ENCODE measurements at places on chromosomes 12 and 14.

DNA sequence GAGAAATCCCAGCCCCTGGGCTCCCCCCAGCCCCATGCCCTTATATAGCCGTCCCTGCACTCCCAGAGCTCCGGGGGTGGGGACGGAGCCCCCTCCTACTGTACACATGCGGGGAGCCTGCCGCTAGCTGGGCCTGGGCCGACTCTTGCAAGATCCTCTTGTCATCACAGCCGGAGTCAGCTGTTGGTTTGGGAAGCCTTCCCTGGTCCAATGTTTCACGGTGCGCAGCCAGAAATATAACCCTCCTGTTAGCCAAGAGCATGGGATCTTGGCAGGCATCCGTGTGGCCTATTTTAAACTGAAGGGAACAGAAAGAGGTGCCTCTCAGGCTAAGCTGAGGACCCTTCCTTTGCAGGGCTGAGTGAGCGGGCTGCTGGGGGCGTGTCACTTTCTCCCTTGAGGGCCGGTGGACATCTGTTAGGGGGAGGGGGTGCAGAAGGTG is 175.3 kb downstream of the TSPAN9 start:
- no peak for DNase-seq

DNA sequence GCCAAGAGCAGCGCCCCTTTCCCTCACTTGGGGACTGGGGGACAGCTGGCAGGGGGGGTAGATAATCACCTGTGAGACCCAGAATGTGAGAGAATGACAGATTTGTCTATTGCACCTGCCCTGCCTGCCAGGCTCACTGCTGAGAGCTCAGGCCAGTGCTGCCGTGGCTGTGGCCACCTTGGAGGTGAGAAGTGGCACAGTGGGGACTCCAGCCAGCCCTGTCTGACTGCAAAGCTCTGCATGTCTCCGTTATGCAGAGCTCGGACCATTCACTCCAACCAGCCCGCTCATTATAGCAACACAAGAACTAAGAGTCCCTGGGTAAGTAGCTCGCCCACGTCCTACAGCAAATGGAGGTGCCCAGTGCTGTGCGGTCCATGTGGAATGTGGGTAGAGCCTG is 88.8 kb downstream of the DICER1 start:
- no peak for DNase-seq

DNA sequence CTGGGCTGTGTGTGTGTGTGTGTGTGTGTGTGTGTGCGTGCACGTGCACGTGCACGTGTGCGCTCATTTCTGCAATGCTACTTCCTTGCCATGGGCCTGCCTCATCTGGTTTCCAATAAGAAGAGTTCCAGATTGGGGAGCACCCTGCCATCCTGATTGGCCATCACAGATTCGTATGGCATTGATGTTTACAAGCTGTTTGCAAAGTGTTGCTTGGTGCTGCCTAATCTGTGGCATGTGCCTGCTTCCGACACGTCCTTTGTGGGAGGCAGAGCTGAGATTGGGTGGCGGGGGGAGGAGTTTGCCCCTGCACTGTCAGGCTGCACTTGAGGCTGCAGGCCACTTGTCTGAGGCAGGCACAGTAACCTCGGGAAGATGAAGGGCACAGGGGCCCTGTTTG is 39.2 kb downstream of the SAMD4A start:
- no peak for DNase-seq

- DNase-seq = no peak
Measured at GRCh38 chr14:28944605-28945004, 178.0 kb downstream of the FOXG1 start.

DNA sequence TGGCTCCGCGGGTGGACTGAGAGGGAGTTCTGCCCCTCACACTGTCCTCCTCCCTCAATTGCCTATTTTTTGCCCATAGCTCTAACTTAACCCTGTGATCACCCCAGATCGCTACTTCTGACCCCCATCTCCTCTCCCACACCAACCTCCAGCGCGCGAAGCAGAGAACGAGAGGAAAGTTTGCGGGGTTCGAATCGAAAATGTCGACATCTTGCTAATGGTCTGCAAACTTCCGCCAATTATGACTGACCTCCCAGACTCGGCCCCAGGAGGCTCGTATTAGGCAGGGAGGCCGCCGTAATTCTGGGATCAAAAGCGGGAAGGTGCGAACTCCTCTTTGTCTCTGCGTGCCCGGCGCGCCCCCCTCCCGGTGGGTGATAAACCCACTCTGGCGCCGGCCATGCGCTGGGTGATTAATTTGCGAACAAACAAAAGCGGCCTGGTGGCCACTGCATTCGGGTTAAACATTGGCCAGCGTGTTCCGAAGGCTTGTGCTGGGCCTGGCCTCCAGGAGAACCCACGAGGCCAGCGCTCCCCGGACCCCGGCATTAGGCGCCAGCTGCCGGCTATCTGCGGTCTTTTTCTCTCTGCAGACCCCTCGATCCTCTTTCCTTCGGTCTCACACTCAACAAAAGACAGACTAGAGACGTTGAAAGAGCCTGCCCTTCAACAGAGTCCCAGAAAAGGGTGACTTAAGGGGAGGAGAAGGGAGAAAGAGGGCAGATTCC is 3.0 kb upstream of the TBX3 start:
- no peak for DNase-seq

- no peak for DNase-seq
Measured at GRCh38 chr14:54594537-54594936, 27.6 kb downstream of the SAMD4A start.

DNA sequence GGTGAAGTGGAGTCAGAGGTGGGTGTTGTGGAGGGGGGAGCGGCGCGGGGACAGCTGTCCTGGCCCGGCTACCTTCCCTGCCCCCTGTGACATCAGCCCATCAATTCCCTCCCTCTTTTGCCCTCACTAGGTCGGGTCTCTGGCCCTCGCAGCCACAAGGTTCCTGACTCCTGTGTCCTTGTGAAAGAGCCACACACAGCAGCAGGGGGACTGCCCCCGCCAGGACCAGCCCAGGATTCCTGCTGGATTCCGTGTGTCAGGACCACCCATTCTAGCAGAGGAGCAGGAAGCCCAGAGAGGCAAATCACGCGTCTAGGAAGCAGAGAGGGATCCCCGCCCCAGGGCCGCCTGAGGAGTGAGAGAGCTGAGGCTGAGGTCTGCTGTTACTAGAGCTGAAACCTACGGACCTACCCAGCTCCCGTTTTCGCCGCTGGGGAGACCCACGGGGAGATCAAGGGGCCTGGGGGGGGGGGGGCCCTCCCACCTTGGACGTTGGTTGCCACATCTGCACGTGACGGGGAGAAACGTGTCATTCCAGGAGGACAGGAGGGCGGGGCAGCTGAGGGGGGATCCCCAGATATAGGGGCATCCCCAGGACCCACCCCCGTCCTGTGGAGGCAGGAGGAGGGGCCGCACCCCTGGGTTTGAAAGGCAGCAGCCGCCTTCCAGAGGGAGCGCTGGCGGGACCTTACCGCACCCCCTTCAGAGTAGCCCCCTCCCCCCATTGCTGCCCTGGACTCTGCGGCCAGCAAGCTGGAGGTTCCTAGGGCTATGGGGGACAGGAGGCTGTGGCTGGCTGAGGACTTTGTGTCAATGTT is 12.5 kb upstream of the INF2 start:
- DNase-seq = no peak

- no peak for DNase-seq
Measured at GRCh38 chr12:28172434-28173030, 17.7 kb upstream of the CCDC91 start.

DNA sequence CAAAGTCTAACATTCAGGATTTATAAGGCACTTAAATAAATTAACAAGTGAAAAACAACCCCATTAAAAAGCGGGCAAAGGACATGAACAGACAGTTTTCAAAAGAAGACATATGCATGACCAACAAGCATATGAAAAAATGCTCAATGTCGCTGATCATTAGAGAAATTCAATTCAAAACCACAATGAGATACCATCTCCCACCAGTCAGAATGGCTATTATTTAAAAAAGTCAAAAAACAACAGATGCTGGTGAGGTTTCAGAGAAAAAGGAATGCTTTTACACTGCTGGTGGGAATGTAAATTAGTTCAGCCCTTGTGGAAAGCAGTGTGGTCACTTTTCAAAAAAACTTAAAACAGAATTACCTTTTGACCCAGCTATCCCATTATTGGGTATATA is 60.7 kb upstream of the BDKRB2 start:
- DNase-seq = no peak

- DNase-seq = no peak
Measured at GRCh38 chr12:56602239-56602638, 27.9 kb downstream of the BAZ2A start.

DNA sequence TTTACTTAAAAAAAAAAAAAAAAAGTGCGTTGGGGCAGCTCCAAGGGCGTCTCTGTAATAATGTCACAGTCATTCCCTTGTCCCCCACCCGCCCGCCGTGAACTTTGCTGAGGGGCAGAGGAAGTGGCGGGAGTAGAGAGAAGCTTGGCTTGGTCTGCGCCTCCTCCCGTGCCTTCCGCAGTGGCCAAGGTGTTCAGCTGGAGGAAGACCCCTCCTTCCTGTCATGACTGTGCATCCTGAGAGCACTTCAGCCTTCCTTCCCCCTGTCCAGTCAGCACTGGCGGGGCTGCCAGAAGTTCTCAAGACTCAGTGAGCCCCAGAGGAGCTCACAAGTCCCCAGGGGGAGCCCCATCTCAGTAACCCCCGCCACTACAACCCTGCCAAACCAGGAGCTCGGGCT is 32.2 kb downstream of the AACS start:
- DNase-seq = no peak

GRCh38 chr12:49623142-49623904 is at the start of gene PRPF40B:
Gene PRPF40B, plus strand, starts transcription at chr12:49623561. Its CDS starts 30 bp downstream, at chr12:49623591.
- DNase-seq = peak; percentile 80

- no peak for DNase-seq
Measured at GRCh38 chr14:104437703-104438102, 141.9 kb upstream of the C14orf180 start.

GRCh38 chr12:75943730-75944096 is 87.9 kb downstream of the PHLDA1 start:
- DNase-seq = no peak

GRCh38 chr14:68106456-68106855 is 286.9 kb downstream of the RAD51B start:
- DNase-seq = no peak

DNA sequence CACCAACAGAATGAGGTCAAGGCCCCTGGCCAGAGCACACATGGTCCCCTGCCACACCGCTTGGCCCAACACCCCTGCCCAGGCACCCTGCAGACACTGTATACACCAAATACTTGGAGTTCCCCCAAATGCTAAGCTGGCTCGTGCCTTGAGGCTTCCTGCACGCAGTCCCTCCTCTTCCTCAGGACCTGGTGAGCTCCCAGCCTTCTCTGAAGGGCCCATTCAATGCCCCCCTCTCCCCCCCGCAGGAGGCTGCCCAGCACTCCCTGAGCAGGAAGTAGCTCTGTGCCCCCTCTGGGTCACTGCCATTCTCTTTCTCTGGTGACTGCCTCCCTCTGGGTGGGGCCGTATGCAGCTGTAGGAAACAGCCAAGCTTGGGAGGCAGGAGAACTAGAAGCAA is 75.3 kb downstream of the ITPK1 start:
- no peak for DNase-seq

DNA sequence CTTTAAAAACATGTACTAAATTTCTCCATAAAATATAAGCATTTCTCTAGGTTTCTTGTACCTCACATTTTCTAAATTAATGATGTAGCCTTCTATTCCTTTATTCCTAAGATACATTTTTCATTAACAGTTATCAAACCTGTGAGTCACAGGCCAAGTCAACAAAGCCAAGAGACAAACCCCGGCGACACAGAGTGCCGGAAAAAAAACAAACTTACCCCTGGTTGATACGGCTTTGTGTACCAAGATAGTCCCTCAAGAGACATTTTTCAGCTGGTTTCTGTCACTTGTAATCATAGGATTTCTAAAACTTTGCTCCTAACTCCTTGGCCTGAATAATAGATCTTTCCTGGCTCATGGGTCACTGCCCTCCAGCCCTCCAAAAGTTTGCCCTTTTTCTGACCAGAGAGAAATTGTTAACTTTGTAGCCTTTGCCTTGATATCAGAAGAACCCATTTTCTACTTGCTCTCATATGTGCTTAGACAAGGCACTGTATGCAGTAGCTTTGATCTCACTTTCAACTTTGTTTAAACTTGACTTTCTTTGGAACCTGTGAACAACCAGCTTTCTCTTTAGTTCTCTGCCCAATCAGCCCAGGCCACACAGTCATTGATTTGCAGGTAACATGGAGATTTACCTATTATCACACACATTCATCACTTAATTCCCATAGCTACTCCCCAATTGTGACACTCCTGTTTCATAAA is 172.2 kb downstream of the PRKD1 start:
- DNase-seq = no peak

DNA sequence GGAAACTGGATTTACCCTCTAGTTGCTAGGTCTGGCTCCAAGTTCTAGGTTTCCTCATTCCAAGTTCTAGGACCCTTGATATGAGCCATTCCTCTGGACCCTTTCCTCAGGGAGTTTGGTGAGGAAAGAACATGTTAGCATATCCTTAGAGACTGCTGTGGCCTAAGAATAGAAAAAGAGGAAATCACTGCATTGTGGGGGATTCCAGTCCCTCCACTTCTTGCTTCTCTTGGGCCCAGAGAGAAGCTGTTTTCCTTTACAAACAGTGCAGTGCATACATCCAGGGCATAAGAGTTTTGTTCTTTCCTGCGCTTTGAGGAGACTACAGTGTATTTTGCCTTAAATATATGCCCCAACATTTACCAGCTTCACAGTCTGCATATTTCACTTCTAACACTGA is 59.0 kb downstream of the LLPH start:
- no peak for DNase-seq

DNA sequence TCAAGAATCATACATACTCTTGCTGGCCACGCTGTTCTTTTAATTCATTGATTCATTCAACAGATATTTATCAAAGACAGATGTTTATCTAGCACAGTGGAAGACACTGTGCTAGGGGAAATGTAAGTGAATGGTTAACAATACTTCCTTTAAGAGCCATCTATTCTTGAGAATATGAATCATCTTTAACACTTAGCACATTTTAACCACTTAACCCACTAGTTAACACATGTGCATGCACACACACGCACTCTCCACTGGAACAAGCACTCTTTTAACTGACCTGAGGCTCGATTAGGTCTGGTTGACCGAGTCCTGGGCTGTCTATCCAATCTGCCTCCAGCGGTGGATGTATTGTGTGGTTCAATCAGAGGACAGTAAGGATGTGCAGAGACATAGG is 34.6 kb downstream of the LMNTD1 start:
- no peak for DNase-seq

- DNase-seq = no peak
Measured at GRCh38 chr14:96594961-96595360, 92.8 kb downstream of the PAPOLA start.

DNA sequence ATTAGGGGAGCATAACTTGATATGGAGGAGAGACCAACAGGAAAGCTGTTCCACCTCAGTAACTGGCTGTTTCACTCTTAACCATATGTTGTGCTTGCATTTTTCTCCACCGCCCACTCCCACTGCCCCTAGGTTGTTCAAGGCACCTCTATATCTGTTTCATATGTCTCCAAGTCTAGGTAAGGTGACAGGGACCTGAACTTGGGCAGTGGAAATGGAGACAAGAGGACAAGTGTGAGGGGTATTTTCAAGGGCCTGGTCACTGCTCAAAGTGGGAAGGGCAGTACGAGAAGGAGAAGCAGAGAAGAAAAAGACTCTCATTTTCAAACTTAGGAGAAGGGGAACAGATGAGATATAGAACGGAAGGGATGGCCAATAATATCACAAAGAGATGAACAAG is 3.1 kb downstream of the SLC38A1 start:
- no peak for DNase-seq

GRCh38 chr12:52081263-52081733 is 1.8 kb downstream of the SMIM41 start:
- no peak for DNase-seq
